NCI-H526 (cell line): ENCODE measurements at places on chromosomes 7 and 10.

GRCh38 chr10:106682175-106682574 is 482.3 kb downstream of the SORCS1 start:
- no peak for DNase-seq

GRCh38 chr10:5940807-5941218 is 36.5 kb downstream of the IL15RA start:
- no peak for DNase-seq

DNA sequence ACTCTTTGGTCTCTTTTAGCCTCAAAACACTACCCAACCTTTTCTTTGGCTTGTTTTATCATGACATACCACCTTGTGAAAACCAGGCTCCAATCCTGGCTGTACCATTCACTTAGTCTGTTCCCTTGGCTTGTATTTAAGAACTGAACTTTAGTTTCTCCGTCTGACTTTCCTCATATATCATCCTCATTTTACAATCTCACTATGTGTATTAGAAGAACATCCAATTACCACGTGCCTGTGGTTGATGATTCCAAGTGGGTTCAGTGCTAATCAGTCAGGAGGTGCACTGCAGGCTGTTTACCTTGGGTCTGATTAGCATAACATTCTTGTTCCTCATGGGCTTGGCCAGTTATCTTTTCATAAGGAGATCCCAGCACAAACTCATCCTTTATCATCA is 144.8 kb upstream of the KLF14 start:
- no peak for DNase-seq

DNA sequence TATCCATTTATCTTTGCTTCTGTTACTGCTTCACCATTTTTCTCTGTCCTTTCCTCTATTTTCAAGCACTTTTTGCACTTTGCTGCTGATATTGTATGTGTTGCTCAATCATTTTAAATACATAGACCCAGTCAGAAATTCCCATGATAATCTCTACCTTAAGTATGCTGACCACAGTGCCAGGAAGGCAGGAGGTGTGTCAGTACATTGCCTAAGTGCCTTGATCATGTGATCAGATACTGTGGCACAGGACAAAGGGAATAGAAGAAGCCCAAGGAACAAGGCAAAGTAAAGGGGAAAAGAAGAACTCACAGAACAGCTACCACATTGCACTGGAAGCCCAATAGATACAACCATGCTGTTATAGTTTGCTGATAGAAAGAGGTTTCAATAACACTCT is 53.7 kb upstream of the CD36 start:
- DNase-seq = no peak

- no peak for DNase-seq
Measured at GRCh38 chr10:75034131-75034512, 77.3 kb upstream of the SAMD8 start.

GRCh38 chr7:95335093-95335492 is 10.8 kb upstream of the PON1 start:
- DNase-seq = no peak

- DNase-seq = no peak
Measured at GRCh38 chr7:112866424-112866823, 76.2 kb upstream of the TMEM168 start.

DNA sequence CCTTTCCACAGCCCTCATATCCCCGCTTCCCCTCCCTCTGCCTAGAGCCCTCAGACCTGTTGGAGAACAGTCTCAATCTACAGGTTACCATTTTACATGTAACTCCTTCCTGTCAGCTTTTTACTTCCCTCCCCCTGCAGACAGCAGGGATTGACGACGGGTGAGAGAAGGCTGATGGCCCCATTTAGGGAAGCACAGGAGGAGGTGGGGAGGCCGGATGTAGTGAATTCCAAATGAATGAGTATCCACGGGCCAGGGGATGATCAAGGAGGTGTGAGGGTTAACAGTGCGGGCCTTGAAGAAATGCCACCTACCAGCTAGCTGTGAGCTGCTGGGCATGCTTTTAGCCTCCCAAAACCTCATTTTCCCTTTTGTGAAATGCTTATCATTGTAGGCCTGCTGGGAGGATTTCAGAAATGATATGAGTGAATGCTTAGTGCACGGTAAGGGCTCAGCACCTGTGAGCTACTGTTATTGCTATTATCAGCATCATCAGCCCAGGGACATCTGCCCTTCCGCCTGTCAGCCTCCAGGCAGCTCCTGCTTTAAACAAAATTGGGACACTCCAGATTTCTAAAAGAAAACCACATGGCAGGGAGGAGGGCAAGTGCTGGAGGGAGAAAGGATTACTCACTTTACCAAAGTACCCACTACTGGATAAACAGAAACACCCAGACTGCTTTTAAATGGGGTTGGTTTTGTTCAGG is 6.5 kb upstream of the NANOS1 start:
- no peak for DNase-seq

- DNase-seq = peak; percentile 84
Measured at GRCh38 chr10:94402204-94402842, at the start of gene TBC1D12. Gene TBC1D12 (plus strand): TSS chr10:94402541. CDS start chr10:94402614, 73 bp downstream.

DNA sequence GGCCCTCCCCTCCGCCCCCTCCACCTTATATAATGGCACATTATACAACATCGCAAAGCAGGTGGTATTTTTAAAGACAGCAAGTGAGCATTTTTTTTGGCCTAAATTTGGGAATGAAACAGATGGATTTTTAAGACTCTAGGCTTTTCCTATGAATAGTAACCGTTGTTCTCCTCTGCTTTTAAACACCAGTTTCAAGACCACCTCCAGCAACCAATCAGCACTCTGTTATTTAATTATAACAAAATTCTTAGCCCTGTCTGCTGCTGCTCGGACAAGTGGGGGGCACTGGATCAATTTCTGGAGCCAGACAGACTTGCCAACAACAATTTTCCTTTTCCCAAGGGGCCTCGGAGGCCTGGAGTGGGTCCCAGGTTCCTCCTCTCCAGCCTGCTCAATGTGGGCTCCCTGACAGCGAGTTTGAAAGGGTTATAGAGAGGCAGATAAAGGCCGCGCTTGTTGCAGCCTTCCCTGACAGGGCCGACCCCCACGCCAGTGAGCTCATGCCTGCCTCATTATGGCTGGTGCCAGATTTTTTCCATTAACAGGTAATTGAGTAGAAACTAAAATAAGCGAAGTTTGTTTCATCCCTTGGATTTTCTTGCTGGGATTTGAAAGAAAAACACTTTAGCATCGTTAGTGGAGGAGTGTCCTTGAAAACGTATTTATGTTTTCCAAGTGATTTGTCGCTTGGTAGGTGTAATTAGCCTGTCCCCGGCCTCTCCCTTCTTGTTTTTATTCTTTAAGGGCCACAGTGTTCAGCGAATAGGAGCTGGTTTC is 227.3 kb downstream of the TCF7L2 start:
- no peak for DNase-seq

DNA sequence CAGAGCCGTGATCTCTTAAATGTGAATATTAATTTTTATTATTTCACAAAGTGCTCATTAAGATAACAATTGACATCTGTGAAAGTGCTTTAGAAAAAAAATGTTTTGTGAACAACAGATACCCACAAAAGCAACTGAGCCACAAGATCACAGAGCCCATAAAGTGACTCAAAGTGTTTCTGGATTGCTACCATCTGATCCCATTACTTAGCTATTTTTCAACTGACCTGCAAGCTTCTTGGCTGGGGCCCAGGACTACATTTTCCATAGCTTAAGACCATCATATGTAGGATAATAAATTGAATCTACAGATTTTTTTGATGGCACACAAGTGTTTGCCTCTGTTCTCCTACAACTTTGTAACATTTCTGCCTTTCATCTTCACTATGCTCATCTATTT is 674.4 kb downstream of the PHTF2 start:
- no peak for DNase-seq

- peak; percentile 87 for DNase-seq
Measured at GRCh38 chr7:28955718-28956607, 2.2 kb downstream of the TRIL start.

GRCh38 chr7:16668049-16668858 is 22.3 kb downstream of the BZW2 start:
- DNase-seq = no peak

DNA sequence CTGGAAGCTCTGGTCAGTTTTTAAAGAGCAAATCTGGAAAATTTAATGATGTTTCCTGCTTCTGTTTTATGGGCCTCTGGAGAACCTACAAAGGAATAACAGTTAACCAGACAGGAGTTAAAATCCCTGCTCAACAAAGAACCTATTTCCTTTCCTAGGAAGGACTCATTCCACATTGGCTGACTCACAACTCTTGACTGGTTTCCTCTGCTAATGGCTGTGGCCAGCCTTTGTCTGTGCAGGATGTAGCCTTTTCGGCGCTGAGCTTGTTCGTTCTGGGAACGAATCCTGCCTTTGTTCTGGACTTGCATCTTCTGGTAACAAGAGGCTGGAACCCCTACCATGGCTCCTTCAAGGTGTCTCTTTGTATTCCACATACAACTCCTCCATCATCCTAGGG is 112.8 kb upstream of the PDCD4 start:
- no peak for DNase-seq

GRCh38 chr10:101816913-101817336 is 1.3 kb downstream of the OGA start:
- DNase-seq = no peak

DNA sequence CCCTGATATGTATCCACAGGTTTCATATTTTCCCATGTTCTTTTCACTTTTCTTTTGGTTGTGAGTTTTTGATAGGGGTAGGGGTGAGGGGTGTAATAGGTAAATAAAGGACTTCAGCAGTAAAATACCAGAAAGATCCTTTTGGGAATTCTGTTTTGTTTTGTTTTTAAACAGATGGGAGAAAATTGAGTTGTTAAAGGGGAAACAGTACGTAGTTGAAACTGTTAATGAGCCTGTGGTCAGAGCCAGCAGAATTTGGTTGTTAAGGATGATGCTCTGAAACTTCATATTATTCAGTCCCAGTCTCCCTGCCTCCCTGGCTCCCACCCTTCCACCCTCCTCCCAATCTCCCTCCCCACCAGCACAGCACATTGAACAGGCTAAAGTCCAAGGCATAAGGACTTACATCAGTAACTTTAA is 195.9 kb downstream of the CREB5 start:
- no peak for DNase-seq

DNA sequence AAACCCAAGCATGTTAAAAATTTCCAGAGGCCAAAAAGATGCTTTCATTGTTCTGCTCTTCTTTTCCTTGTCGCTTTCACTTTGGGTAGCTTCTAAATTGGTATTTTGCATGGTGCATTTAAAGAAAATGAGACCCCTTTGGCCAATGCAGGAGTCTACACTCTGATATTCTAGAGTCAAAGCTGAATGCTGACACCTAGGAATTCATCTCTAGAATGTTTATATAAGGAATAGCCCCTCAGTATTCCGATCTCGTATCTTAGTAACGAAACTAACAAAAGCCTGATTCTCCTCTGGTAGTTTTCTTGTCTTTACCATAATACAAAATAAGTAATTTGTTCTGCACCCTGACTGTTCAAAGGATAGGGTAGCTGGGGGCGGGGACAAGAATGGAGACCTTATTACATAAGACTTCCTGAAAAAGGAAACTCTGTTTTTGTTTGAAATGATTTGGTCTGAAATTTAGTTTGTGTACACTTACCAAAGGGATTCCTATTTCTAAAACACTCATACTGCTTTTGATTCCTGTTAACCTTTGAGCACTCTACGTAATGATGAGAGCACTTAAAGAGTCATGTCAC is 17.1 kb downstream of the IKZF1 start:
- DNase-seq = no peak

DNA sequence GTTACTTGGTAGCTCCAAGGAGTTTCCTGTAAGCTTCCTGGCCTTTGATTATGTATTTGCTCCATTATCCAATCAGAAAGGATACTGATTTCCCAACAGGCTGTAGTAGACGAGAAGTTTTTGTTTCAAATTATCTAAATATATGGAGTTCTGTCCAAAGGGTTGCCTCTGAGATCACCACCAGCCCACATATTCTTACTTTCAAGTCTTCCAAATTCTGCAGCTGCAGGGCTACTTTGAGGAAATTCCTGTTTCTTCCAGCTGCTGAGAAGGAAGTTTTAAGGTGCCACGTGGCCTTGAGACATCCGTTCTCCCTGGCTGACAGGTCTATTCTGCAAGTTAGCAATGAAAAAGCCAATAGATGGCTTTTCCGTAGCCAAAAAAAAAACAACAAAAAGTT is 286.0 kb downstream of the TWIST1 start:
- no peak for DNase-seq

DNA sequence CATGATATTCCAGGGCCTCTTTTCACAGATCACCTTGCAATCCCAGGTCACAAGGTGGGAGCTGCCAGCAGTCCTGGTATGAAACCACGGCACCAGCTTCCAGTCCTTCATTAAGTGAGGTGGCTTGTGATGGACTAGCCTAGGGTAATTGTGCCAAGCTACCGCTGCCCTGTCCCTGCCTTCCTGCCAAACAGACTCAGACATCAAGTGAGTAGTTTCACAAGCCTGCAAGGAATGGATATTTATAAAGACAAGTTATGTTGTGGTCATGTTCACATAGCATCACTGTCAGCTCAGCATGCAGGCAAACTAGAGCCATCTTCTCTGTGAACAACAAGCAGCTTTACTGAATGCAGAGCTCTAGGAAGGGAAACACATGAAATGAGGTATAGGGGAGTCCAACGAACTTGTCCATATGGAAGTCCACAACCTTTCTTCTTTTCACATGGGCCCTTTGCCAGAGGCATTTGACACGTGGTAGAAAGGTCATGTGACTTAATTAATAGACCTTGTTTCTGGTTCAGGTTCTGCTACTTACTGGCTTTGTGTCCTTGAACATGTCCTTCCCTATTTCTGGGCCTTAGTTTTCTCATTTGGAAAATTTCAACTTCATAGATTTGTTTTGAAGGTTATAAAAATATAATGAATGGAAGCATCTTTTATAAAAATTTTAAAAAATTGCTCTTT is 1061.2 kb downstream of the KCNMA1 start:
- DNase-seq = no peak

DNA sequence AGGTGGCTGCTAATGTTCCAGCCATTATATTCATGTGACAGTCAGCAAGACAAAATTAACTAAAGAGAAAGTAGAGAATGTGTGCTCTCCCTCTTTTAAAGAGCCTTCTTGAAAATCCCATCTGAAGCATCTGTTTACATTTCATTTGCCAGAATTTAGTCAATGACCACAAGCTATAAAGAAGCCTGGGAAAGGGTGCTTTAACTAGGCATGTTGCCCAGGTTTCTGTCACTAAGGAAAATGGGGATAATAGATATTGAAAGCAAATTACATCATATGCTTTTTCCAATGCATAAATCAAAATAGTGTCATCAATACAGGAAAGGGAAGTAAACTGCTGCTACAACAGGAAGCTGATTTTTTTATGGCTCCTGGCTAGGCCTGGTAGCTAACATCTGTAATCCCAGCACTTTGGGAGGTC is 67.7 kb downstream of the ELAPOR2 start:
- DNase-seq = no peak

GRCh38 chr7:97317575-97317974 is 200.1 kb downstream of the SDHAF3 start:
- DNase-seq = no peak

- peak; percentile 35 for DNase-seq
Measured at GRCh38 chr7:665736-666453, 60.6 kb upstream of the DNAAF5 start.

- DNase-seq = peak; percentile 46
Measured at GRCh38 chr10:68212721-68213352, 19.1 kb downstream of the ATOH7 start.

GRCh38 chr7:50815138-50815537 is 32.4 kb upstream of the GRB10 start:
- DNase-seq = no peak

GRCh38 chr10:129383651-129384050 is 83.4 kb upstream of the MGMT start:
- no peak for DNase-seq
